Neural cell (in vitro differentiated cells): ENCODE measurements at places on chromosomes 2 and 18. TPM values are rescaled to one million over a fixed set of nuclear protein-coding genes. Genes with fewer than 3 reads are reported as not detected.

CRYGD gene
- not detected in 2 replicates for polyA plus RNA-seq

ALLC gene
- 0.33 TPM in 1 of 2 replicates, not detected in the other for polyA plus RNA-seq

SPATA3 gene
- polyA plus RNA-seq = not detected in 2 replicates

TEKT4 gene
- polyA plus RNA-seq = not detected in 2 replicates

TEX44 gene
- not detected in 2 replicates for polyA plus RNA-seq

AMER3 gene
- polyA plus RNA-seq = 19.2 and 22.7 TPM in 2 replicates

SLC23A3 gene
- 0.12 and 0.28 TPM in 2 replicates for polyA plus RNA-seq

CCDC121 gene
- 2.2 and 3.0 TPM in 2 replicates for polyA plus RNA-seq

LNPK gene
- 46.7 and 48.8 TPM in 2 replicates for polyA plus RNA-seq

PJVK gene
- polyA plus RNA-seq = 3.6 and 5.5 TPM in 2 replicates

ABCG8 gene
- polyA plus RNA-seq = 0.05 TPM in 1 of 2 replicates, not detected in the other

L3MBTL4 gene
- 0.16 and 0.90 TPM in 2 replicates for polyA plus RNA-seq

RMC1 gene
- 42.2 and 56.1 TPM in 2 replicates for polyA plus RNA-seq

MROH2A gene
- not detected in 2 replicates for polyA plus RNA-seq

C1QL2 gene
- not detected in 2 replicates for polyA plus RNA-seq

ATP6V1C2 gene
- polyA plus RNA-seq = 0.64 TPM in 1 of 2 replicates, not detected in the other

NT5C1B gene
- polyA plus RNA-seq = not detected in 2 replicates

RPRM gene
- polyA plus RNA-seq = 2.8 and 5.6 TPM in 2 replicates

FAM210A gene
- polyA plus RNA-seq = 9.6 and 11.5 TPM in 2 replicates

KCMF1 gene
- 43.3 and 52.4 TPM in 2 replicates for polyA plus RNA-seq

ZSWIM2 gene
- 0.86 TPM in 1 of 2 replicates, not detected in the other for polyA plus RNA-seq
